ENCODE measurements at places on chromosomes 5 and 9.

DNA sequence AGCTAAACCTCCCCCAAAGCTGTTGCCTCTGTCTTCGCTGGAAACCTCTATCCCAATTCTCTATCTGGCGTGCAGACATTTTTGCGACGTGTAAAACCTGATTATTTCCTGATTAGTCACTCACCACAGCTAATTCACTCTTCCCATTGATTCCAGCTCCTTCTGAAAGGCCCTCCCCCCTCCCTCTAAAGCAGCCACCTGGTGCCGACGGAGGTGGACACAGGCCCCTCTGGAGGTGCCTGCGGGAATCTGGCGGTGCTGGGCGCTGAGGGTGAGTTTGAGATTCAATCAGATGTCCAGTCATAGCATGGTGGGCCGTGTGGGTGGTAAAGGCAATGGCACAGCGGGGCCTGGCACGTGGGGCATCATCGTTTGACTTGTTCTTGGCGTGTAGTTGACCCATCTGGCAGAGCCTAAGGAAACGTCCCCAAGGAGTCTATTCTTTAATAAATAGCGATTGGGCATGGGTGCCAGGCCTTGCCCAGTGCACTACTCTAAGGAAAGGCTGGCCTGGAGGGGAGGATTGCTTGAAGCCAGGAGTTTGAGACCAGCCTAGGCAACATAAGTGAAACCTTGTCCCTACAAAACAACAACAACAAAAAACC is 271.1 kb upstream of the MVB12B start:
- peak; percentile 45 for DNase-seq

DNA sequence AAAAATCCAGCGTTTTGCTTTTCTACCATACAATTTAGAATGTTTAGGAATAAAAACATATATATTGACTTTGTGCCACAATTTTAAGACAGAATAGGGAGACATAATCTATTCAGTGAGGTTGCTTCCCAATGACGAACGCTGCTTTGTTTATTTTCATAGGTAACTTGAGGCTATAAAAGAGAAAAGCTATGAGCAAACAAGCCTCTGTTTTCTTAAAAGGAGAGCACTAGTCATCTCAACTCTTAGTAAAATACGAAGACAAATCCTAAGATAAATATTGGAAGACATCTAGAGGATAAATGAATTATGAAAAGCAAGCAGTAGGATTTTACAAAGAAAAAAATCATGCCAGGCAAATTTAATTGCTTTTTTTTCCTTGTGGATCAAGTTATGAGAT is 363.6 kb downstream of the ANXA1 start:
- DNase-seq: no peak

DNA sequence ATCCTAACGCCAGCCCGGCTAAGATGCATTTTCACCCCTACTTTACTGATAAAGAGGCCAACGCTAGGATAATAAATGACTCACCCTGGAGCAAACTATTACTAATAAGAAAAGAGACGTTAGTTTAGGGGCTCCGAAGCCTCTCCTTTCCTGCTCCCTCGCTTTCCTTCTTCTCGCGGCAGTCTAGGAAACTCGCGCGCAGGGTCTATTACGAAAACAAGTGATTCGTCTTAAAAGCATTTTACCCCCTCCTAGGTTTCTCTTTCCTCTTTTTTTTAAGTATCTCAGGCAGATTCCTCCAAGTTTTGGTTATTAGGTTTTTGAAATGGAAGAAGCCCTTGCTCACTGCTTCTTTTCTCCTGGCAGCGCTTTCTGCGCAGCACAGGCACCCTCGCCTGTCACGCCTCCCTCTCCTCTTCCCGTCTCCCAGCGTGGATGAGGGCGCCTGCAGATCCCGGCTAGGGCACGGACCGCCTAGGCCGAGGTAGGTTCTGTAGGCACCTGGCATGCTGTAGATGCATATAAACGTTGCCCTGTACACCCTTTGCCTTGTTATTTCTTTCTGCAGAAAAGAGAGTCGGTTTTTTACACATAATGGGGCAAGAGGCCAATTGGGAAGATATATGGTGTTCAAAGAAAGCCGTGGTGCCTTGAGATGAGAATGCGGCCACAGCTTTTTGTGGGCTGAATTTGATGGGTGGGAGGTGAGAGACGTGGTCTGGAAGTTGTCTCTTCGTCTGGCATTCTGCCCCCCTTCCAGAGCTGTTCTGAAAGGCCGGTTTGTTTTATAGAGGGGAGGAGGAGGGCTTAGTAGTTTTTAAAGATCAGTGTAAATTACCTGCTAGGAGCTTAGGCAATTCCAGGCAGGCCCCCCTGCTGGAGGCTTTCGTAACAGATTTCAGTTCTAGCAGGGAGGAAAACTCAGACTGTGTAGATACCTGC is 983 bp downstream of the GCNT1 start:
- peak; percentile 48 for DNase-seq

DNA sequence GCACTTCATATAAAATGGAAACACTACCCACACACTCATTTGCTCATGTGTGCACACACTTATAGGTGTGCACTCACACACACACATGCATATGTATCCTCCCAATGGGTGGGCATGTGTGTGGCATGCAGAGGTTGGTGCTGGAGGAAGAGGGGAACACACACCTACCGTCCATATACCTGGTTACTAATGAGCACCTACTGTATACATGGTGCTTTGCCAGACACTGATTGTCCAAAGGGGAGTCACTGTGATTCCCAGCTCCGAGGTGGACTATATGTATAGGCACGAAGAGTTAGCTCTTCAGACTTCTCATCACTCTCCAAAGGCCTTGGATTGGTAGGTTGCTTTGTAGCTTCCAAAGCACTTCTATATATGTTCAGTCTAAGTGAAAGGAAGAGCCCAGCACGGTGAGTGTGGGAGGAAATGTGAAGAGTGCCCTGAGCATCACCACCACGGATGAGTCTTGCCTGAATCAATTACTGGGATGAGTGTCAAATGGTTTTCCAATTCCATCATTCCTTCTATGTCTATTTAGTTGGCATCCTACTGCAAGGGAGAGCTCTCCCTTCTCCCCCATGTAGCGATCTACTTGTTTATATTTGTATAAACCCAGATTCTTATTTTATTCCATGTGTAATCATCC is 12.6 kb upstream of the ERGIC1 start:
- DNase-seq: no peak

DNA sequence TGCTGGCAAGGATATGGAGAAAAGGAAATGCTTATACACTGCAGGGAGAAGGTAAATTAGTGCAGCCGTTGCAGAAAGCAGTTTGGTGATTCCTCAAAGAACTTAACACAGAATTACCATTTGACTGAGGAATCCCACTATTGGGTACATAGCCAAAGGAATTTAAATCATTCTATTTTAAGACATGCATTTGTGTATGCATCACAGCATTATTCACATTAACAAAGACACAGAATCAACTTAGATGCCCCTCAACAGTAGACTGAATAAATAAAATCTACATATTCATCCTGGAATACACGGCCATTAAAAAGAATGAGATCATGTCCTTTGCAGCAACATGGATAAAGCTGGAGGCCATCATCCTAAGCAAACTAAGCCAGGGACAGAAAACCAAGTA is 510.1 kb upstream of the CDH9 start:
- no peak for DNase-seq

GRCh38 chr5:17720071-17720470 is 85.8 kb downstream of the TAF11L14 start:
- no peak for DNase-seq

DNA sequence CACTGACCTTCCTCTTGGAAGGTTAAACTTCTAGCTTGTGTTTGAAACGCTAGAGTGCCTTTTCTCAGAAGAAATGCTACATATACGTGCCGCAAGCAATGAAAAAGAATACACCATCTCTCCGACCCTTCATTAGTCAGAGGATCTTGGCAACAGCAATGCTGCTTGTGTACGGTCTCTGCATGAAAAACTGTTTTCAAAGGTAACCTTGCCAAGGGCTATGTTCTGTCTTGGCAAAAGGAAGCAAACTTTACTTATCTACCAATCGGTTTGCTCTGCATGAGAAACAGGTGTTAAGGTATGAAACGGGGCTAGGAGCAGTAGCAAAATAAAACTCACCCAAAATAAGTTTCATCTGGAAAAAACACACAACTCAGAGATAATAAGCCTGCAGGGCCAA is 297.8 kb downstream of the FBXL17 start:
- no peak for DNase-seq

- DNase-seq: peak; percentile 96
These were observed 78.1 kb upstream of the UBTD2 start for GRCh38 chr5:172361566-172362238.

Data from AG08395 (cell line).